ENCODE measurements at places on chromosomes 16 and 17.
A peak's percentile ranks its signal among the peaks of the same experiment; 100 is the strongest.

- no peak for DNase-seq
These were observed 476.9 kb upstream of the GOT2 start for GRCh38 chr16:59210955-59211541.

- DNase-seq, result no peak
These were observed 147.5 kb downstream of the CDH11 start for GRCh38 chr16:64974381-64974780.

DNA sequence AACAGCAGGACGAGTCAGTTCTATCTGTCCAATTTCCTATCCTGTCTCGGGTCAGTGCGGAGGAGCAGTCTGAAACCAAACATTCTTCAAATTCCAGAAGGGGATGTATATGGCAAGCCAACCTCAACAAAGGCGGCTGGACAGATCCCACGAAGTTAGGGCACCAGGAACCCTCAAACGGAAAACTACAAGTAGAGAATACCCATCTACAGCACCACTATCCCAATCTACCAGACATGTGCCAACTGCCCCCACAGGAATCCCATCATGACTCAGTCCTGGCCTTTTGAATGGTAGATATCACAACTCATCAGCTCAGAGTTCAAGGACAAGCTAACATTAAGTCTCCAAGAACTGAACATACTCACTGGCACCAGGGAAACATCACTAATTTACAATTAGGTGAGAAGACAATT is 2.3 kb downstream of the NAT9 start:
- no peak for DNase-seq

DNA sequence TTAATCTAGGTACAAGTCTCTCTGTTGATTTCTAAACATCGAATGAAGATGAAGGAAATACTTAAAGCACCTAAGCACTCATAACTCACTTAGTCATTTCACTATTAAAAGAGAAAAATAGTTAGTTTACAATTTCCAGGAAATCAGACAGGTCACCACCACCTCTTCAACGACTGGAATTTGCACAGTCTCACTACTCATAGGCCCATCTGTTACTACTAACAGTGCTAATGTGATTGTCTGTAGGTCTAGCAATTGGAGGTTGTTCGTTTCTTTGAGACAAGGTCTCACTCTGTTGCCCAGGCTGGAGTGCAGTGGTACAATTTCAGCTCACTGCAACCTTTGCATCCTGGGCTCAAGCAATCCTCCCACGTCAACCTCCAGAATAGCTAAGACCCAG is 444.6 kb downstream of the MAF start:
- no peak for DNase-seq

GRCh38 chr16:4624827-4625559 is 367 bp downstream of the MGRN1 start:
- no peak for DNase-seq

GRCh38 chr17:59775786-59776350 is 68.4 kb downstream of the VMP1 start:
- DNase-seq, result no peak

- no peak for DNase-seq
These were observed 67.4 kb downstream of the CYB561 start for GRCh38 chr17:63378411-63379375.

GRCh38 chr16:84462296-84463210 is 41.9 kb downstream of the MEAK7 start:
- peak; percentile 6 for DNase-seq

DNA sequence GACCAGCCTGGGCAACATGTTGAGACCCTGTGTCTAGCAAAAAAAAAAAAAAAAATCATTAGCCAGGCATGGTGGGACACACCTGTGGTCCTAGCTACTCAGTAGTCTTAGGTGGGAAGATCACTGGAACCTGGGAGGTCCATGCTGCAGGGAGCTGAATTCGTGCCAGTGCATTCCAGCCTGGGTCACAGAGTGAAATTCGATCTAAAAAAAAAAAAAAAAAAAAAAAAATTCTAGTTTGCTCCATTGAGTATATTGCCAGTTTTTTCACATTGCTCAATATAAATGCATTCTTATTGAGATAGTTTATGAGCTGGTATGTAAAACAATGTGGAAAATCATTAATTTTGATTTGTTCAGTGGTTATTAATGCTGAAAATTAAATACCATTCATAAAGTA is 52.0 kb downstream of the ABHD15 start:
- no peak for DNase-seq

DNA sequence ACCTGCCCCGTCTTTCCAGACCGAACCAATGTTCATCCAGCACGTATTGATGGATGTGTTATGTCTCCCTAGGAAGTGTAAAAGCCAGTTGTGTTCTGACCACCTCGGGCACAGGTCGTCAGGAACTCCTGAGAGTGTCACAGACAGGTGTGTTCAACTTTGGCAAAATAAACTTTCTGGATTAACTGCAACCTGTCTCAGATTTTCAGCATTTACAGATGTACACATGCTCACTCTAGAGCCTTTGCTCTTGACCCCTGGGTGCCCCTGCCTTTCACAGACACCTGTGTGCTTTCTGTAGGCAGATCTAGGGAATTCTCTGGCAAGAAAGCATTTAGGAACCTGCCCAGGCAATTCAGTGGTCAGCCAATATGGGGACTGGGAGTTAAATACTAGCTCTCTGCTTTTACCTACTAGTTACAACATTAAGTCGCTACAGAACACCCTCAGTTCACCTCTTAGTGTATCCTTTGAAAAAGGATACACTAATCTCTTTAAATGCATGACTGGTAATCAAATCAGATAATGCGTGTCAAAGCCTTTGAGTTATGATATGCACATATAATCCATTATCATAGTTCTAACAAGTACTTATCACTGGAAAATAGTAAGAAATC is 188.9 kb downstream of the CPPED1 start:
- DNase-seq, result no peak

GRCh38 chr17:31493656-31494155 is 102.2 kb downstream of the RAB11FIP4 start:
- no peak for DNase-seq

DNA sequence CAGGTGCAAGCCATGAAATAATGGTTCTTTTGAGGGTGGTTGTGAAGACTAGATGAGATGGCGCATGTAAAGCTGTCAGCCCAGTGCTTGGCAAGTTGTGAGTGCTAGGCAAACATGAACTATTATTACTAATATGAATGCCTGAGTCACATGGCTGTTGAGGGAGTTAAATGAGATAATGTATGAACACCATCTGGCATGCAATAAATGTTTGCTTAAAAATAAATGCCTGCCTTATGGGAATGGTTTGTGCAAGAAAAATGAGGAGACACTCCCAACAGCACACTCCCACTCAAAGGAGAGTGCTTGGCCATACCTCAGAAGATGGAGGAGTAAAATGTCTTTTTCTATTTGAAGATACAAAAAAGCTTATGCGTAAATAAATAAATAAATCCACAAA is 3.6 kb downstream of the MAPK3 start:
- DNase-seq, result no peak

DNA sequence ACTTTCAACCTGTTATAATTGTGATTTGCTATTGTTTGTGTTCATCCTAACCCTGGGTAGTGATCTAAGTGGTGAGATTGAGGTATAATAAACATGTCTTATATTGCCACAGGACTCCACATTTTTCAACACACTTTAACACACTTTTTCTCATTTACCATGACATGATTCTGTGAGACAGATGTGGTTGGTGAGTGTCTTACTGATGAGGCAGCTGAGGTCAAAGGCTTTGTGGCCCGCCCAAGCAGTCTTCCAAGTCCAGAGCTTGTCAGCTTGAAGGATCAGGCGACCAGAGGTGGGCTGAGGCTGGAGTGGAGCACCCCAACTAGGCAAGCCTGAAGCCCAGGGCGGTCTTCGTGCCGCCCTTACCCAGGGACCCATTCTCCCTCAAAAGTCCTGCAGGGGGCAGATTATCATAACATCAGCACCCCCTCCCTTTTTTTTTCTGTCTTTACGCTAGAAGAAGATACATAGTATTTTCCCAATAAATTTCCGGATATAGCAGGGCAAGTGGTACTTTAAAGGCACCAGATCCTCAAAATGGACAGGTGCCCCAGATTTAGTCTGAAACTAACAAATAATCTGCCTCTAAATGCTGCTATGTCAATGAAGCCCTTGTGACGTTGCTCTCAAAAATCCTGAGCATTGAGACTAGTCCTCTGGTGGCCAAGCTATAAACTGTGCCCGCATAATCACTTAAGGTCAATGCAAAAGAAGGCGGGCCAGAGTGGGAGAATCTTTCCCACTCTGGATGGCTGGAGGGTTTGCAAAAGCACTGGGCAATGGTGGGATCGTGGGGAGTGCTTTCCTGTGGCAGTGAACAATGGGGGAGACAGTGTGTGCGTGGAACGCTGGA is 21.1 kb downstream of the KCTD19 start:
- no peak for DNase-seq

- DNase-seq, result no peak
These were observed 34.4 kb downstream of the N4BP1 start for GRCh38 chr16:48575471-48576050.
